ENCODE measurements at places on chromosomes 3 and 15.

- DNase-seq, result no peak
Measured at GRCh38 chr3:32296251-32297204, 58.0 kb downstream of the CMTM8 start.

DNA sequence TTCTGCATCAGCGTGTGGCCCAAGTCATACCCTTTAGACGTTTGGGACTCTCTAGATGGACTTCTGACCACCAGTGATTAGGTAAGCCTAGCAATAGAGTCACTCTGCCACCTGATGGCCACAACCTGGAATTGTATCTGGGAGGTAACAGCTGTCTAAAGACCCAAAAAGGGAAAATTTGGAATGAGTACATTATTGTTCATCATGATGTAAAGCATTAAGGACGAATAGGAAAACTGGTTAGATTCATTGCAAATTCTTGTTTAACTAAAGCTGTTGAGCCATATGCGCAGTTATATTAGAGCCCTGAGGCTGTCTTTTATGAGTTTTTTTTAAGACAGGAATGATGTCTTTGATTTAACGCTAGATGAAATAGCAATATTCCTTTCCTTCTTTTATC is 63.6 kb downstream of the FAM81A start:
- DNase-seq, result no peak

GRCh38 chr3:28612232-28612631 is 263.6 kb upstream of the AZI2 start:
- DNase-seq, result no peak

DNA sequence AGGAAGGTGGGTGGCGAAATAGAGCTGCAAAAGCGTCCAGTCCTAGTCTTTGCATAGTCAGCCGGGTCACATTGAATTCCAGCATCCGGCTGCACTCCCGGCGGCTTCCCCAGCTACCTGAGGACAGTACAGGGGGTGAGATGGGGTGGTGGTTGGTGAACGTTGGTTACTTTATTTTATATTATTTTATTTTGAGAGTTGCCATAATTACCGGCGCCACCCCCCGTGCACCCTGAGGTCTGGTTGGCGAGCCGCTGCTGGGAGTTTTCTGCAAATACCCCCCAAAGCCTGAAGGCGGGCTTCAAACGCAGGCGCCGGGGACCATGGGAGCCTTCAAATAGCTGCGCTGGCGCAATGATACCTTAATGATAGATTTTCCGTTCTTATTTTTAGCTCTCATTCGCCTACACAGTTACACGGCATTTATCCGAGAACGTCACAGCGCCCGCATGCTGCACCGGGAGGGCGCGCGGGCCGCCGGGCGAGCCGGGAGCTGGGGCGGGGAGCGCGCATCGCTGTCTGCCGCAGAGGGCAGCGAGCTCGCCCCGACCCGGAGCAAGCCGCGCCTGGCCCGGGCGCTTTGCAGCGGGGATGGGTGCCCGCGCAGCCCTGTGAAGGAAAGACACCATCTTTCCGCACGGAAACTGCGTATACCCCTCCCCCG is 756 bp upstream of the RASGRF1 start:
- no peak for DNase-seq

- no peak for DNase-seq
Measured at GRCh38 chr15:34012461-34013028, 26.5 kb downstream of the AVEN start.

GRCh38 chr3:68271145-68271544 is 616.7 kb upstream of the SUCLG2 start:
- DNase-seq, result no peak

- no peak for DNase-seq
Measured at GRCh38 chr15:95663156-95664100, 667.1 kb upstream of the NR2F2 start.

DNA sequence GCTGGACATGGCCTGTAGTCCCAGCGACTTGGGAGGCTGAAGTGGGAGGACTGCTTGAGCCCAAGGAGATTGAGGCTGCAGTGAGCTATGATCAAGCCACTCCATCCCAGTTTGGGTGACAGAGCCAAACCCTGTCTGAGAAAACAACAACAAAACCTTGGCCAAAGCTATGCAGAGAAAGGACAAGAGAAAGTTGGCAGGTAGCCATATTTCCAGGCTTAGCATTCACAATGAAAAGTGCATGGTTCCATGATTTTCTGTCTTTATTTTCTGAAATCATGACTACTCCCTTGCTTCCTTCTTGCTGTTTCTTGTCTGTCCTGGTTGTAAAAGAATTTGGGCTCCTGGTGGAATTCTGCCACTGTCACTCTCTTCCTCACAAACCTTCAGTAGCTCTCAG is 284.6 kb upstream of the C2CD4B start:
- DNase-seq, result no peak

- no peak for DNase-seq
Measured at GRCh38 chr3:180408654-180409053, 193.3 kb upstream of the TTC14 start.

DNA sequence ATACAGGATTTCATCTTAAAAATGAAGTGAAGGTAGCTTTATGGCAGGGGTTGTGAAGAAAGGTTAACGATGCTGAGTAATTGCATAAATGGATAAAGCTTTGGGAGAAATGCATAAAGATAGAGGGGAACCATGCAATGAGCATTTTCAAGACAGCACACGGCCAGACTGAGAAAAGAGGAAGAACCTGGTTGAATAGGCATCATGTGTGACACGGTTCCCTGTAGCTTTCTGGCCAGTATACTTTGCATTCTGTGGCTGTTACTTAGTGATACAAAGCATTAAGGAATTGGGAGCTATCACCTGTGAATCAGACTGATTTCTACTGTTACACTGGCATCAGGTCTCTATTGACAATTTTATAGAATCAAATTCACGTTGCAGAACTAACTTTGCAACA is 33.3 kb downstream of the NR2C2 start:
- no peak for DNase-seq

- no peak for DNase-seq
Measured at GRCh38 chr3:158418035-158418434, 153.0 kb upstream of the MLF1 start.

DNA sequence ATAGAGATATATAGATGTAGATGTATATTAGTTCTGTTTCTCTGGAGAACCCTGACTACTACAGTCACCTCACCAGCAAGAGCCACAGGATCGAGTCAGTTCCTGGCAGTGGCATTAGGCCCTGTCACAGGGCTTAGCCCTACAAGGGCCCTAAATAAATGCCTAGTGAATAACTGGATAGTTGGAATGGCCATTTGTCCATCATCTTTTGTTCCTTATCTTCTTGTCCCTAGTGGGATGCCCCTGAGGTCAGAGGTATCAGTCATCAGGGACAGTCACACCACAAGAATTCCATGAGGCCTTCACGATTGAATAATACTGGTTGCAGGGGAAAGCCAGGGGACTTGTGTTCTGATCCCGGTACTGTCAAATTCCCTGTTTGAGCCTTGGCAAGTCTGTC is 204.9 kb upstream of the PPP2R3A start:
- no peak for DNase-seq

GRCh38 chr15:48190932-48191573 is 412 bp upstream of the CTXN2 start:
- DNase-seq, result no peak

- DNase-seq, result no peak
Measured at GRCh38 chr15:55564347-55565145, 23.6 kb downstream of the PYGO1 start.

GRCh38 chr15:97087006-97087741 is 756.7 kb downstream of the NR2F2 start:
- no peak for DNase-seq

DNA sequence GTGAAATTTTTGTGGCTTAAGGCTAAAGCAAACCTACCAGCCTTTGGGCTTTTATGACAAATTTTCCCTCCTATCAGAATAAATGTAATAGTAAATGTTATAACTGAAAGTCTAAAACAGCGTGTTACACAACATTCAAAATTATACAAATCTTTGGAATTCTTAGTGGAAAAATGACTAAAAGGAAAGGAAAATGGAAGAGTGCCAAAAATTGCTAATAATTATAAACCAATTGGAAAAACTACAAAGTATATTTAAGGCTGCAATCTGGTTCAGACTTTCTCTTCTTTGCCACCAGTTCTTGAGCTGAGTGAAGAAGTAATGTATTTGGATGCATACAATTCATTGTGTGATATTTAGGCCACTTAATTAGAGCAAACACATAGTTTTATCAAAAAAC is 45.6 kb upstream of the PHLDB2 start:
- no peak for DNase-seq

DNA sequence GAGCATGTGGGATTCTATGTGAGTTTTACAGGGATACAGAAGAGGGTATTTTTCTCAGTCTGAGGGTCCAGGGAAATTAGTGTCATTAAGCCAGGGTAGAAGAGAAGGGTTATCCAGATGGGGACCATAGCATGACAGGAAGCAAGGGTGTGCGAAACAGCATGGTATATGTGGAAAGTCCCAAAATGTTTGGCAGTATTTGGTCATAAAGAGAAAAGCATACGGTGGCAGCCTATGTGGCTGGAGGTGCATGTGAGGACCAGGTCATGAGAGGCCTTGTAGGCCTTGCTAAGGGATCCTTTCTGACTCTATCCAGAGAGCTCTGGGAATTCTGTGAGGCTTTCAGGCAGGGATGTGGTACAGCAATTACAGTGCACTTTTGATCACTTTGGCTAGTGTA is 411.4 kb downstream of the AGBL1 start:
- DNase-seq, result no peak

GRCh38 chr3:184491011-184491576 is 70.5 kb upstream of the EPHB3 start:
- no peak for DNase-seq

DNA sequence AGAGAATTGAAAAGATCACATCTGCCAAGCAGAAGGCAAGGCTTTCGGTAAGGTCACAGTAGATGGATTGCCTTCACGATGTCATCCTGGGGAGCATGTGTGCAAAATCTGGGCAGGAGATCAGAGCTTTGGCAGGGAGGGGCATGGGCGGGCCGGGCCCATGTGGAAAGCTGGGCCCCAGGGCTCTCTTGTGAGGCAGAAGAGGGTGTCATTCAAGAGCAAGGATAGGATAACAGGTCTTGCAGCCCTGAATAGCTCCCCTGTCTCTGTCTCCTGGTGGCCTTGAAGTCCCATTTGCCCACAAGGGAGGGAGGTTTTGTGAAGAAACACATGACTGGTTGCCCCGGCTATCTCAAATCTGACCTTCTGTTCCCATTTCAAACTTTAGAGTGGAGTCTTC is 172.0 kb downstream of the OPA1 start:
- no peak for DNase-seq

DNA sequence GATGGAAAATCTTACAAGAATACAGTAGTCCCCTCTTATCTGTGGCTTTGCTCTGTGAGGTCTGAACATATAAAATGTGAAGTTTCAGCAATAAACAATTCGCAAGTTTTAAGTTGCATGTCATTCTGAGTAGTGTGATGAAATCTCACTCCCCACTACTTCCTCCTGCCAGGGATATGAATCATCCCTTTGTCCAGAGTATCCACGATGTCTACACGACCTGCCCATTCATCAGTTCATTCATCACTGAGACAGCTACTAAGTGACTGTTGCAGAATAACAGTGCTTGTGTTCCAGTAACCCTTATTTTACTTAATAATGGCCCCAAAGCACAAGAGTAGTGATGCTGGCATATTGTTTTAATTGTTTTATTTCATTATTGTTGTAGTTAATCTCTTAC is 489.2 kb upstream of the UBE2E2 start:
- DNase-seq, result no peak

- no peak for DNase-seq
Measured at GRCh38 chr3:53809764-53810400, 36.3 kb downstream of the CHDH start.

DNA sequence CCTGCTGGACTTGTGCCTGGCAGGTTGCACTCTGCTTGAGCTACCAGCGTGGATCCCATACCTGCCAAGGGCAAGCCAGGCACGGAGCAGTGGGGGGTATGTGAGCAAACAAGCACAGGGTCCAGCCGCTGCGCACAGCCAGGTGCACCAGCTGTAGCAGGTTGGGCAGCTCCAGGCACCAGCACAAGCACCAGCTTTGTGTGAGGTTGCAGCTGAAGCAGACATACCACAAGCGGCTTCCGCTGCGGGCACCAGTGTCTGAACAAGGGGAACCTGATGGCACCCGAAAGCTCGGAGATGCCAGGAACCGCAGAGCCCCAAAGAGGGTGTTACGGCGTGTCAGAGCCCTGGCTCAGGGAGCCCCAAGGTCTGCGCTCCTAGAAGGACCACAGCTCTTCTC is 472.7 kb upstream of the ARL6 start:
- DNase-seq, result no peak

- DNase-seq, result no peak
Measured at GRCh38 chr3:50194903-50195500, 3.6 kb downstream of the GNAT1 start.

- no peak for DNase-seq
Measured at GRCh38 chr15:87021751-87022150, 942.1 kb downstream of the AGBL1 start.

DNA sequence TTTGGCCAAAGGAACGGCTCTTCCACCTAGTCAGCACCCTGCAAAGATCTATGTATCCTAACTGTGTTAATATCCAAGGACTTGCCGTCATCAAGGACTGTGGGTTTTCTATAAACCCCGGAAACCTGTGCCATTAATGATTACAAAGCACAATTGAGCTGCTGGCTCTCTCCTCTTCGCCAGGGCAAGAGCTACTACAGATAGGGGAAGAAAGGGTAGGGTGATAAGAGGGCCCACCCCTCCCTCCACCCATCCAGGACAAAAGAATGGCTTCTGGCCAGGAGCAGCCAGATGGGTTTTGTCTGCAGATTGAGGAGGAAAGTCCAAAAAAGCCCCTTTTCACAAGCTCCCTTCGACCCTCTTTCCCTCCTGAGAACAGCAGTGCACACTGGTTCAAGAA is 9.9 kb downstream of the RFT1 start:
- no peak for DNase-seq

DNA sequence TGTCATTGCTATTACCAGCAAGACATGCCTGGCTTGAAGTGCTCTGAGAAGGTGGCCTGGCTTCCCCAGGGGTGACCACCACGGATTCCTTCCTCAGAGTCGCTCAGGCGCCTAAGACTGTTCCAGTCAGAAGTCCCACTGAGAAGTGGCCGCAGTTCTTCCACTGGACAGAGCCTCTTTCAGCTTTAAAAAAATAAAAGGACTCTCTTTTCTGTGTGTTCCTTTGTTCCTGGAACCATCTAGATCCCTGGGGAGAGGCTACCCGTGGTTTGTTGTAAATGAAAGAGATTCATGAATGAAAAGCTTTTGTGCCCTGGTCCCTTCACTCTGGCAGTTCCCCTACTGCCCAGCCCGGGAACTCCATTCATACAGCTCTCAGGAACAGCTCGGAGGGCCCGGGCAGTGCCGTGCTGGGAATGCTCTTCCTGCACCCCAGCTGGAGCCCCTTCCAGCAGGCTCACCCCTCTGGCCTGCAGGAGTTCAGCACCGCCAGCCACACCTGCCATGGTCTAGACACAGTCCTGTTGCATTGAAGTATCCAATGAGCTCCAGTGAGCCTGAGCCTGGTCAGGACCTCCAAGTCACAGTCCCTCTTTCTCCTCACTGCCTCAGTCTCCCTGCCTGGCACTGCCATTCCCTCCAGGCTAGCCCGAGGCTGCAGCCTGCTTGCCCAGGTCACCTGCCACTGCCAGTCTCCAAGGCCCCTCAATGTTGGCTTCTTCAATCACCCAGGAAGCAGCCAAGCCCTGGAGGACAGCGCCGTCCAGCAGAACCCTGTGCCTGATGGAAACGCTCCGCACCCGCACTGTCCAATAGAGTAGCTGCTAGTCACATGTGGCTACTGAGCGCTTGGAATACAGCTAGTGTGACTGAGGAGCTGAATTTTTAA is 75.4 kb downstream of the XXYLT1 start:
- no peak for DNase-seq

Data from NK-92 treated with Interleukin-12 subunit alpha and Interleukin-12 subunit beta, amount 100 ng/mL, for 24 hours (cell line).